ENCODE measurements at places on chromosomes 2 and 18. TPM values are rescaled to one million over a fixed set of nuclear protein-coding genes. Genes with fewer than 3 reads are reported as not detected.

- DNase-seq = no peak
Observed at GRCh38 chr2:241133436-241133820, 15.8 kb downstream of the PASK start.

DNA sequence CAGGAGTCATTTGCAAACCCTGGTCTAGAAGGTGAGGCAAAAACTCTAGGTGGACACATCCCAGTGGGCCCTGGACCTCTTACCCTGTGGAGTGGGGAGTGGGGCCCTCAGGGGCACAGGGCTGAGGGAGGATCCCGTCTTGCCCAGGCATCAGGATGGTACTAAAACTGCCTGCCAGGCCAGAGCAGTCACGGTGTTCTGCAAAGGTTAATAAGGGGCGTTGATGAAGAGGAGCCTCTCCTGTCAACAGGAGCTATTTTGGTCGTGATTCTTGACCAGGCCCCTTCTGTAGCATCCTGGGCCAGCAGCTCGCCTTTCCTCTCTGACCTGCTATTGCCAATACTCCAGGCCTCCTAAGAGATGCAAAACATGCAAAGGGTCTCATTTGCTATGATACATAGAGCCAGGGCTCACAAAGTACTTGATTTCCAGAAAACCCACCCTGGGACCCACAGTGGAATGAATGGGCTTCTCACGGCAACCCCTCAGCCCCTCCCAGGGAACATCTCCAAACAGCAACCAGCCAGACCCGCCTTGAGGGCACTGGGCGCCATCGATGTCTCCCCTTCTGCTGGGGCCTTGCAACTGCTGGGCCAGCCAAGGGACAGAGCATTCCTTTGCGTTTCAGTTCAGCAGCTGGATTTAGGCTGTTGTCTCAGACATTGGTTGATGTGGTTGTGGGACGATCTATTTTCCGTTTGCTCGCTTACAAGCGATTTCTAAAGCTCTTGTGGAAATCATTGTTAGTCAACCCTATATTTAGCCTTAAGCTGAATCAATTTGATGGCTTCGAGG is 111.1 kb downstream of the PDCL3 start:
- no peak for DNase-seq

GRCh38 chr2:207810200-207810788 is 40.6 kb upstream of the FZD5 start:
- no peak for DNase-seq

DNA sequence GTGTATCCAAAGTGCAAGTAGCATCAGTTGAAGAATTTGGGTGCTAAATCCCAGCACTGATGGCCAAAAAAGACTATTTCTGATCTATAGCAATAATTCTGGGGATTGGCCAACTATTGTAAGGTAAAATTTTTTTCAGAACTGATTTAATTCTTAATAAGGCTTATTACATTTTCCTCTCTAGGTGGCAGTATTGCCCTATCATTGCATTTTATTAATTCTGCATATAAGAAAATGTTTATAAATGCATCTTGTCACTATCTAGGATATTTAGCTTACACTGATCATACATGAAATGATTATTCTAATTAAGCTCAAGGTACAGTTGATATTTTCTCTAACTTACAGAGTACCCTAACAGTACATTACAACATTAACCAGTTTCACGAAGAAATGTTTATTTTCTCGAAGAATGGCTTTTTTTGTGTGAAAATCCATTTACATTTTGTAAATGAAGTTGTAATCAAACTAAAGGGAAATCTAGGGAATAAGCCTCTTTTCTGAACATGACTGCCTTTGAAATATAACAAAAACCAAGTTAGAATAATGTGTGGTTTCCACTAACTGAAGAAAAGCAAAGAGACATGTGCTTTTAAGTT is 11.0 kb downstream of the TTN start:
- no peak for DNase-seq

DNA sequence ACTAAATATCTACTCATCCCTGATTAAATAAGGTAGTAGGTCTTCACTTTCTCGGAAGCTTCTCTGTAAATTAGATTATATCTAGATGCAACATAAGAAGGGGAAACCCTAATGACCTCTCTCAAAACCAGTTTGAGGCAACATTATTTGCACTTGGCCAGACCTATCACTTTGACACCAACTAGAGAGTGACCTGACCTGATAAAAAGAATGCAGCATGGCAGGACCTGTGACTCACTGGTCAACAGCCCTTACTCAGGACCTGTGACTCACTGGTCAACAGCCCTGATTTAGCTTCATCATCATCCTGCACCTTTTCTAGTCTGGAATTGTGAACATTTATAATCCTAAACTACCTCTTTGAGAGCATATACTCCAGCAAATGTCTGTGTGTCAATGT is 1957.7 kb upstream of the CELF4 start:
- no peak for DNase-seq

DNA sequence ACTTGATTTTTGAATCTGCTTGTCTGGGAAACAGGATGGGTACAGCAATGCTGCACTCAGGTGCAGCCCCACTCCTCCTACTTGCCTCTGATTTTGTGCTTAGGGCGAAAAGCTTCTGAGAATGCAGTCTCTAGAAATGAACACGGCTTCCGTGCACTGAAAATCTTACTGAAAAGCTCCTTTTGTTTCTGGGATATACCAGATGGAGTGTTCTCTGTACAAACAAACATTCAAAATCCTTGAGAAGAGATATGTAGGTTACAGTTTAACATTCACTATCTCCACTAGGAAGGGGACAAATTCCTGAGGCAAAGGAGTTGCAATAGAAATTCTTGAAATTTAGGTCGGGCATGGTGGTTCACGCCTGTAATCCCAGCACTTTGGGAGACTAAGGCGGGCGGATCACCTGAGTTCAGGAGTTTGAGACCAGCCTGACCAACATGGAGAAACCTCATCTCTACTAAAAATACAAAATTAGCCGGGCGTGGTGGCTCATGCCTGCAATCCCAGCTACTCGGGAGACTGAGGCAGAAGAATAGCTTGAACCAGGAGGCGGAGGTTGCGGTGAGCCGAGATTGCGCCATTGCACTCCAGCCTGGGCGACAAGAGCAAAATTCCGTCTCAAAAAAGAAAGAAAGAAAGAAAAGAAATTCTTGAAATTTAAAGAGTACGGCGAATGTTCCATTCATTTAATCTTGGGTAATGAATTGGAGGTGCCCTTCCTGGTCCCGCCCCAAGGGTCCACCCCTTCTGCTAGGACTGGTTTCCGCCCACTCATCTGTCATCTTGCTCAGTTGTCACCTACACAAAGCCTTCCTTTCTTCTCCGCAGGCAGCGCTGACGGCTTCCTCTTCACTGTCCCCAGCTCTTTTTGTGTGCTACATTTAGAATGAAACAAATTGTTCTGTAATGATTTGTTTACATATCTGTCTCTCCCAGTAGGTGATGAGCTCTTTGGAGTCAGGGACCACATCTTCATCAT is 92.4 kb downstream of the SOCS6 start:
- DNase-seq = no peak

GRCh38 chr2:14923820-14924580 is 291.5 kb downstream of the LRATD1 start:
- no peak for DNase-seq

DNA sequence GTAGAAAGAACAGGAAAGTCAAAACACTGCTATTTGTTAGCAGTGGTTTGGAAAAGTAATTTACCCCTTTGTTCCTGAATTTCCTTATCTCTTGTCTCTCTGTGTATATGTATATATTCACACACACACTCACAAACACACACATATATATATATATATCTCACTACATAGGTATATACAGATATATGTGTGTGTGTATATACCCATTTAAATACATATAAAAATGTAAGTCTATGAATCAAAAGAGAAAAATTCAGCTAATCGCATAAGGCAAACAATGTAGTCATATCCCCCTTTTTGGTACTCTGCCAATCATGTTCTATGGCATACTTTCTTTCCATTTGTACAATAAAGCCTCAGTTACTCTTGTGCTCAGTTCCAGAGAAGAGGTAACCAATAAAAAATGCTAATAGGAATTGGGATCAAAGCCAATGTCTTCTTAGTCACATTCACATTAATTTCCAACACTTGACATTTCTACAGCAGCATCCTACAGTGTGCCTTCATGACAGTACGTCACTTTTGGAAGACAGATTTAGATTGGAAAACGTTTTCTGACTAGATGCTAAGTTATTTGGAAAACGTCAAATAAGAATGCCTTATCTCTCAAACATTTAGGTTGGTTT is 94.6 kb downstream of the MC4R start:
- no peak for DNase-seq

- no peak for DNase-seq
Observed at GRCh38 chr2:127377262-127377661, 10.5 kb downstream of the MAP3K2 start.

- DNase-seq = peak; percentile 55
Observed at GRCh38 chr2:83342860-83343329, 1116.2 kb downstream of the SUCLG1 start.

DNA sequence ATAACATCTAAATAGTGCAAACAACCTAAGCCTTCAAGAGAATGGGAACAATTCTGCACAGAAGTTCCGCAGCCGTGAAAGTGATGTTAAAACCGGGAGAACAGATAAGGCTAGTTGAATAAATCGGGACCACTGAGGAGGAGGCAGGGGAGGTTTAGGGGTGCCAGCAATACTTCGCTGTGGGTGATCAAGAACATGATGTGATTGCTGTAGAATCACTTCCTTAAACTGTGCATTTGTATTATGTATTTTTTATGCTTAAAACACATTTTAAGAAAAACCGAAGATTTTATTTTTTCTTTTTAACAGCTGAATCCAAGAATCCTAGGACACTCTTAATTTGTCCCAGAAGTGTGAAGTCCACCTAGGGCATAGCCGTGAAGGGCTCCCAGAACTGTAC is 33.6 kb downstream of the TTC32 start:
- DNase-seq = no peak

DNA sequence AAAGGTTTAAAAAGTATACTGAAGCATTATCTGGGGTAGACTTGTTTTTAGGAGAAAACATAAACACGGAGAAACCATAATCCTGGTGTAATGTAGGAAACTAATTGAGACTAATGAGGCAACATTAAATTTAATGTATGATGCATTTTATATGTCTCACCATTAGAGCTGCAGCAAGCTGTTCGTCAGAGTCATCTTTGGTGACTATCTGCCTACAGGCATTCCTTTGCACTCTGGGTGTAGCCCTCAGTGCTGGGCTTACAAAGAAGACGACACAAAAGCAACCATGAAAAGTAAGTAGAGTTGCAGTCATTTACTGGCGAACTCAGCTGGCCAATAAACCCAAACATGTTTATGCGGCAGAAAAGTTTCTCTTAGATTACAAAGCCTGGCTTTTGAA is 415.3 kb upstream of the ZEB2 start:
- no peak for DNase-seq

GRCh38 chr18:73717570-73717969 is 430.1 kb downstream of the FBXO15 start:
- DNase-seq = no peak

- DNase-seq = no peak
Observed at GRCh38 chr18:23926571-23926970, 88.0 kb upstream of the TTC39C start.

DNA sequence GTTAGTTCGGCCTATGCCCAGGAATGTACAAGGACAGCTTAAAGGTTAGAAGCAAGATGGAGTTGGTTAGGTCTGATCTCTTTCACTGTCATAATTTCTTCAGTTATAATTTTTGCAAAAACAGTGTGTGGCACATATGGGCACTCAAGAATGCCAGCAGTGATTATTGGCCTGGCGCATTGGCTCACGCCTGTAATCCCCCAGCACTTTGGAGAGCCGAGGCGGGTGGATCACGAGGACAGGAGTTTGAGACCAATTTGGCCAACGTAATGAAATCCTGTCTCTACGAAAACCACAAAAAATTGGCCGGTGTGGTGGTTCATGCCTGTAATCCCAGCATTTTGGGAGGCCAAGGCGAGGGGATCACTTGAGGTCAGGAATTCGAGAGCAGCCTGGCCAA is 75.7 kb upstream of the MSH2 start:
- DNase-seq = no peak

- DNase-seq = no peak
Observed at GRCh38 chr2:225011585-225011984, 30.7 kb downstream of the DOCK10 start.

DNA sequence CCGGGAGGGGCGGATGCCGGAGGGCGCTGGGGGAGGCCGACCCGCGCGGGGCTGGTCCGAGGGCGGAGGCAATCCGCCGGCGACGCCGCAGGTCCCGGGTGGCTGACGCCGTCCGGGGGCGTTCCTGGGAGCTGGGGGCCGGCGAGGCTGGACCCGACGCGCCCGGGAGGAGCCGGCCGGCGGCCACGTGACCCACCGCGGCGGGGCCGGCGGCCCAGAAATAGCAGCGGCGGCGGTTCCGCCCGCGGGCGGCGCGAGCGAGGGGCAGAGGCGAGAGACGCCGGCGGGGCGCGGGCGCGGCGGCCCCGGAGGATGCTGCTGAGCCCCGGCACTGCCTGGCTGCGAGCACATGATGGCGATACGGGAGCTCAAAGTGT is at the start of gene RAB31:
TSS of gene RAB31 (plus strand) at position 245 of the 377 bp plus-strand sequence. CDS start at position 350, 105 bp downstream.
- peak; percentile 67 for DNase-seq

DNA sequence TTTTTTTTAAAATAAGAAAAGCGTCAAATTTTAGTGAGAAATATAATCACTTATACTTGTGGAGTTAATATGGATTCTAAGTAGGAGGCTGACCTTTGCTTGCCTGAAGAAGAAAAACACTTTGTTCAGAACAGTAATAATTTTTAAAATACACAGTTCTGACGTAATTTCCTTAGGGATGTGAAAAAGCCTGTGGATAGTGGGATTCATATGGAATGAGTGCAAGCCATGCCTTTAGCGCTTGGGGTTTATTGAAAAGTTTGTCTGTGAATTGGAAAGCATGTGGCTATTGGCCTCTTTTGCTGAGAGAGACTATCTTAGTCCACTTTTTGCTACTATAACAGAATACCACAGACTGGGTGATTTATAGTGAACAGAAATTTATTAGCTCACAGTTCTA is 151.3 kb downstream of the CCDC85A start:
- no peak for DNase-seq

- DNase-seq = no peak
Observed at GRCh38 chr2:233469261-233470010, 97.1 kb downstream of the USP40 start.

- DNase-seq = no peak
Observed at GRCh38 chr2:30608643-30609042, 161.6 kb downstream of the LCLAT1 start.

The ABCB11 gene
- not detected for total RNA-seq

The SERPINB3 gene
- not detected for total RNA-seq

The KIAA2012 gene
- not detected for total RNA-seq

The LANCL1 gene
- total RNA-seq = 32.3 TPM

The PDE11A gene
- not detected for total RNA-seq

The MBOAT2 gene
- total RNA-seq = 5.3 TPM

The CFC1 gene
- not detected for total RNA-seq

The C1QL2 gene
- not detected for total RNA-seq

The TLX2 gene
- total RNA-seq = 0.54 TPM

The DYNAP gene
- not detected for total RNA-seq

The KCNG3 gene
- 0.26 TPM for total RNA-seq

All from activated CD4-positive, alpha-beta T cell treated with anti-CD3 and anti-CD28 coated beads, Interleukin-2, amount 10 ng/mL, durations not matched to agents 24 days and 14 days (primary cell).